ENCODE measurements at places on chromosomes 3 and 15. TPM values are rescaled to one million over a fixed set of nuclear protein-coding genes. Genes with fewer than 3 reads are reported as not detected.

The NOX5 gene
- 1.5 TPM for polyA plus RNA-seq

DNA sequence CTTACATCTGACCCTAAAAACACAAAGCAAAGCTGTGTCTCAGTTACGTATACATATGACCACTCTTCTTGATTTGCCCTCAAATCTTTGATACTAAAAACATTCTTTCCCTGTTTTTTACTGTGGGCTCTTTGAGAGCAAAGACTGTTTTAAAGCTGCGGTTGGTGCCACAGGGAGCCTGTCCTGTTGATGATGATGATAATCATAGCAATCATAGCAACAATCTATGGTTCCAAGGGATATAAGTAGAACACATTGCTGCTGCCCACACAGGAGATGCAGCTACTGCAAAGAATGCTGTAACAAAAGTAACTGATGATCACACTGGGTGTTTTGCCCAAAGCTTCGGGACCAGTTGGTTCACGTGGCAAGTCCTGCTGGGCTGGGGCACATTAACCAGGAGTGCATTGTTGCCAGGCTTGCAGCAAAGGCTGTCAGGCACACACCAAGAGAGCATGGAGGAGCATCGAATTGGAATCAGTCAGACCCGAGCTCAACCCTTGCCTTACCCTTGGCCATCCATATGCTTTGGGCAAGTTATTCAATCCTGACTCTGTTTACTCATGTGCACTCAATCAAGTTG lies 131.4 kb upstream of the EIF1B start:
- no peak for DNase-seq

DNA sequence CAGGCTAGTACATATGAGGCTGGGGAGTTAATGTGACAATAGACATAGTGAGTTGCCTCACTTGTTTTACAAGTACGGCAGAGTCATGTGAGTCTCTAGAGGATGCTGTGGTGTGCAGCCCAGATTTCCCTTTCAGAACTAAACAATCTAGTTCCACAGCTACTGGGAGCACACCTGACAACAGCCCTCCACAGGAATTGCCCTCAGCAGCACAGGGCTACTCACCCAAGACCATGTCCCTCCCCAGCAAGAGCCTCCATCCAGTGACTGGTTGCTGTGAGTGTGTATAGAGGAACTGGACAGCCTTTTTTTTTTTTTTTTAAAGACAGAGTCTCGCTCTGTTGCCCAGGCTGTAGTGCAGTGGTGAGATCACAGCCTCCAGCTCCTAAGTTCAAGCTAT lies 40.2 kb upstream of the UBE2E2 start:
- no peak for DNase-seq

DNA sequence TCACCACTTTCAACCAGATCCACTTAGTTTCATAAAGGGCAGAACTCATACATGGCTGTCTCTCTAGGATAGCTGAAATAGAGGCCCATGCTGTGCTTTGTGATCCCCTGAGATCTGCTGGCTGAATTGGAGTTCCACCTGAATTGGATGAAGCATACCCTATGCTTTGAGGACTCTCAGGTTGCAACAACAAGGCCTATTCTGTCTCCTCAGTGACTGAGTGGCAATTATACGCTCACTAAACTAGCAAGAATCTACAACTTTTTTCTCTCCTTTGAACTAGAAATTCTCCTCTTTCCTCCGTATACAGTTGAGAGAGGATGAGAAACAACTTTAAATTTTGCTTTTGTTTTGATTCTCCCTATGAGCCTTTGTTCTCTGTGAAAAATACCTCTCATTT lies 348.7 kb downstream of the LSAMP start:
- DNase-seq, result peak; percentile 12
